ENCODE measurements at places on chromosomes 2 and 18. TPM values are rescaled to one million over a fixed set of nuclear protein-coding genes. Genes with fewer than 3 reads are reported as not detected.

- DNase-seq = no peak
These were observed 193.2 kb downstream of the CDH2 start for GRCh38 chr18:27983780-27984179.

GRCh38 chr18:45715212-45715780, 8.7 kb upstream of the SLC14A1 start:
- no peak for DNase-seq

DNA sequence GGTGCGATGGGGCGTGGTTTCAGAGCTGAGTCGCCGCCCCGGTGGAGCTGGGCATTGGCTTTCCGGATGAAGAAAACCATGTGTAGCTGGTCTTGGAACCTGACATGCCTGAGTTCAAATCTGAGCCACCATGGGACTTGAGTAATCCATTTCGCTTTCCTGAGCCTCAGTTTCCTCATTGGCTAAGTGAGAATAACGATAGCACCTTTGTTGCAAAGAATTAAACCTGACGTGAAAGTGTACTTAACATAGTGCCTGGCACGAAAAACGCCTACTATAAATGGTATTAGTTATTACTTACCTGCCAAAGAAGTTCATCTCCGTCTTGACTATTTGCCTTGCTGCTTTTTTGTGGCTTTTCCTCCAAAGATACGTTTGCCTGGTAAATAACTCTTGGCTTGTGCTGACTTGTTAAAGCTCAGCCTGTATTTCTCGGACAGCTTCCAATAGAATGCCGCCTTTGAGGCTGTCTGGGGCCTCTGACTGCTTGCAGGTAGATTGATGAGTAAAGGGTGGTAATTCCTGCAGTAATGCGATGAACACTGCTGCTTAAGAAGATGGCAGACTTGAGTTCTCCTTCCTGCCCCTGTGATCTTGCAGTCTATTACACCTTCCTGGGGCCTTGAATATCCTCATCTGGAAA, 1.3 kb downstream of the CDCA7 start:
- no peak for DNase-seq

GRCh38 chr2:29613067-29613466, 308.3 kb downstream of the ALK start:
- no peak for DNase-seq

- DNase-seq = no peak
These were observed 120.5 kb downstream of the BCL2 start for GRCh38 chr18:63198868-63199742.

DNA sequence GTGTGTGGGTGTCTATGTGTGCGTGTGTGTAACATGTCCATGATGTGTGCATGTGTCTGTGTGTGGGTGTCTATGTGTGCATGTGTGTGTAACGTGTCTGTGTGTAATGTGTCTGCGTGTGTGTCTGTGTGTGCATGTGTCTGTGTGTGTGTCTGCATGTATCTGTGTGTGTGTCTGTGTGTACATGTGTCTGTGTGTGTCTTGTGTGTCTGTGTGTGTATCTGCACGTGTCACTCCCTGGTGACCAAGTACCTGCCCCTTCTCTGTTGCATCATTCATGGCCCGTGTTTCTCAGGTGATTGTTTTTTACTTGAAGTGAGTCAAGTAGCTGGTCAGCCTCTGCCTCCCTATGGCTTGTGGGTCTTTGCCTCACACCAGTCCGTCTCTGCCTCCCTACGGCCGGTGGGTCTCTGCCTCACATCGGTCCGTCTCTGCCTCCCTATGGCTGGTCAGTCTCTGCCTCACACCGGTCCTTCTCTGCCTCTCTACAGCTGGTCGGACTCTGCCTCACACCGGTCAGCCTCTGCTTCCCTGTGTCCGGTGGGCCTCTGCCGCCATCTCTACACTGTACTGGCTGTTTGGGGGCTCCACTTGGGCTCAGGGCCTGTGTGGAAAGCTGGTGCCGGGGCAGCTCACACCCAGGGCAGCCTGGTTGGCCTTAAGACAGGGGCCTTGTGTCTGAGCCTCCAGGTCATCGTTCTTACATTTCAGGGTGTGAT, 31.6 kb downstream of the KCNG2 start:
- DNase-seq = no peak

VWA3B gene
- polyA plus RNA-seq = 0.51 TPM

UGT1A3 gene
- 0.14 TPM for polyA plus RNA-seq

EGR4 gene
- not detected for polyA plus RNA-seq

INSIG2 gene
- 26.7 TPM for polyA plus RNA-seq
